Substantia nigra (tissue), 51 donors: ENCODE measurements at places on chromosomes 5 and 9.

DNA sequence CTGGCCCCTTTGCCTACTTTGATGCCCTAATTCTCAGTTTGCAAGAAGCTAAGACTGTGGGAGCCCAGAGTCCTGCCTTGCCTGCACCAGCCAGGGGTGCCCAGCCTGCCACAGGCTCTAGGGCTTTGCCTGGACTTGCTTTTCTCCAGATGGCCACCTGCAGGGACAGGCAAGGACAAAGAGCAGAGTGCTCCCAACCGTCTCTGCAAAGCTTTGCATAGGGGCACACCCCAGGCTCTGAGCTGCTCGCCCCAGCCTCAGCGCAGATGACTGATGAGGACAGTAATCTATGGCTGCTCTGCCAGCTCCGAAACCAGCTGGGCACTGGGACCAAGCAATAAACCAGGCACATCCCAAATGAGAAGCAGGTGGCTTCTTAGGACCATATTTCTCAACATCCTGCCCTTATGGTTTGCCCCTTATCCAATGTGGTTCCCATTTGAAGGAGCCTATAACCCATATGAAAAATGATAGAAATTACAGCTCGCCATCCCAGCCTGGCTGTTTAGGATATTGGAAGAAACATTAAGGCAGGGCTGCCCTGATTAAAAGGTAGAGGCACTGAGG is 25.4 kb upstream of the TCF7 start:
- no peak for DNase-seq

GRCh38 chr5:85052826-85053225 is 668.1 kb upstream of the EDIL3 start:
- DNase-seq = no peak

- no peak for DNase-seq
Measured at GRCh38 chr5:177489119-177489716, 8.2 kb downstream of the PDLIM7 start.

DNA sequence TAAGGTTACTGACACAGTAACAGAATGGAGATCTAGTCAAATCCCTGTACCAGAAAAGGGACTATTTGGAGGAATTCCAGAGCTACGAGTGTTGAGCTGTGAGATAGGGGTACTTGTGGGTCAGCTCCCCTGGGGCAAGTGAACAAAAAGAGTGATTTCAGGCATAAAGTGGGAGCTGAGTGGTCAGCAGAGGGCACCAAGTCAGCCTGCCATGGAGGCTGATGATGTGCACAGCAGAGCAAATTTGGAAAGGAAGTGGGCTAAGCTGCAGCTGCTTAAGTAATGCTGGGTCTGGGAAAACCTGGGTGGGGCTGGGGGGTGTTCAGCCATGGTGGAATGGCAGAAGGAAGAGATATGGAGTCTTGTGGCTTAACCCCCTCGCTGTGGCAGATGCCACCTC is 327.9 kb downstream of the NTRK2 start:
- no peak for DNase-seq

- DNase-seq = no peak
Measured at GRCh38 chr9:2872250-2872930, 28.5 kb upstream of the PUM3 start.

GRCh38 chr9:125472562-125472925 is 210.9 kb downstream of the GAPVD1 start:
- no peak for DNase-seq
